Upper lobe of right lung (tissue), 1 donor: ENCODE measurements at places on chromosomes 6 and 20.

DNA sequence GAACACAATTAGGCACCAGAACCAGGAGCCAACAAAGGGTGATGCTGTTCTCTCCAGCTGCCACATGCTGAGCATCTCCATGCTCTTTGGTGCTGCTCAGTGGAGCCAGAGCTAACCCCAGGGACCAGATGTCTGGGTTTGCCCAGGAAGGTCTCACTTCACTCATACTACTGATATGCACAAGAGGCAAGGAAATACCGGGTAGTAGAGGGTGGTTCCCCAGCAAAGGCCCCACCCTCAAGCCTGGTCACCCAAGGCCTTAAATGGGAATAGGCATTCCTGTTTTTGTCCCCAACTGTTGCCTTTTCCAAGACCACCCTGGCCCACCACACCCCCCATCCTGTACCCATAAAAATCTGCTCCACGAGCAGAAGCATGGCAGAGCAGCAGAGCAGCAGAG, 204.5 kb upstream of the TAB2 start:
- H3K4me3 ChIP-seq, result no peak overlapping the region
- H3K4me1 ChIP-seq, result no peaks in the 10 kb centered on the region
- H3K27me3 ChIP-seq, result no peaks in the 10 kb centered on the region
- DNase-seq, result no peak
- no peak overlapping the region for H3K27ac ChIP-seq

- H3K36me3 ChIP-seq, result no peaks in the 10 kb centered on the region
- DNase-seq, result no peak
- H3K4me1 ChIP-seq, result peaks cover 7% of the 10 kb centered on the region
- H3K27me3 ChIP-seq, result no peaks in the 10 kb centered on the region
- no peak overlapping the region for H3K4me3 ChIP-seq
Observed at GRCh38 chr6:14711056-14711703, 534.7 kb upstream of the JARID2 start.

DNA sequence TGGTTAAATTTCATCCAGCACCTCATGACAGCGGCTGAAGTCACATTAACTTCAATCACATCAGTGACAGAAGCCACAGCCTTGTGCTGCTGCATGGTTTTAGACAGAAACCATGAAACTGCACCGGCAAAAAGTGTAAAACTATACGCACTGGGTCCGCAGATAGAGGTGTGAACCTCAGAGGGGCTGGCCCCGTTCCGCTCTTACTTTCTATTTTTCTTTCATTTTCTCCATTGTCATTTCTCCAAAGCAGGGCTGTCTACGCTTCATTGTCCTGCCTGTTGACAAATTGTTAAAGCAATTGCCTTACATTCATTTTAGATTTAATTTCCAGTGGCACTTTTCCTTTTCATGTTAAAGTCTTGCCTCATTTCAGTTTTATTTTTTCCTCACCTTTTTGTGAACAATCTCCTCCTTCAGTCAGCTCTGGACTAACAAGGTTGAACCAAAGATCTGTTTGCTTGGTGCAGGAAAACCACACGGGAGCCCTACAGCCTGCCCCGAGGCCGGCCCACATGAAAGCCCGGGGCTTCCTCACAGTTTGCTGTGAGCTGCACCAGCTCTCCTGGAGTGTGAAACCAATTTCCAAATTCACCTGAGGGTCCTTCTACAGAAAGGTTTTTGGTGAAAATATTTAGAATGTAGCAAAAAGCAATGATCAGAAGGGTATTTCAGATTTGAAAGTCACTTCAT, 63.7 kb downstream of the PRR18 start:
- no peaks in the 10 kb centered on the region for H3K4me1 ChIP-seq
- no peaks in the 10 kb centered on the region for H3K36me3 ChIP-seq
- no peak overlapping the region for H3K27ac ChIP-seq
- H3K27me3 ChIP-seq, result no peaks in the 10 kb centered on the region

GRCh38 chr6:30760549-30760948, 16.2 kb upstream of the IER3 start:
- no peaks in the 10 kb centered on the region for H3K36me3 ChIP-seq
- H3K4me1 ChIP-seq, result peaks cover 31% of the 10 kb centered on the region
- H3K27ac ChIP-seq, result peak overlapping the region; percentile 9
- no peak for DNase-seq
- H3K27me3 ChIP-seq, result no peaks in the 10 kb centered on the region

- no peaks in the 10 kb centered on the region for H3K36me3 ChIP-seq
- no peak overlapping the region for H3K4me3 ChIP-seq
Observed at GRCh38 chr6:811191-811590, 118.3 kb upstream of the EXOC2 start.

- H3K27me3 ChIP-seq, result no peaks in the 10 kb centered on the region
- H3K4me3 ChIP-seq, result no peak overlapping the region
- no peak overlapping the region for H3K27ac ChIP-seq
Observed at GRCh38 chr6:119720160-119720559, 370.6 kb upstream of the MAN1A1 start.
